ENCODE measurements at places on chromosomes 13 and 19.

DNA sequence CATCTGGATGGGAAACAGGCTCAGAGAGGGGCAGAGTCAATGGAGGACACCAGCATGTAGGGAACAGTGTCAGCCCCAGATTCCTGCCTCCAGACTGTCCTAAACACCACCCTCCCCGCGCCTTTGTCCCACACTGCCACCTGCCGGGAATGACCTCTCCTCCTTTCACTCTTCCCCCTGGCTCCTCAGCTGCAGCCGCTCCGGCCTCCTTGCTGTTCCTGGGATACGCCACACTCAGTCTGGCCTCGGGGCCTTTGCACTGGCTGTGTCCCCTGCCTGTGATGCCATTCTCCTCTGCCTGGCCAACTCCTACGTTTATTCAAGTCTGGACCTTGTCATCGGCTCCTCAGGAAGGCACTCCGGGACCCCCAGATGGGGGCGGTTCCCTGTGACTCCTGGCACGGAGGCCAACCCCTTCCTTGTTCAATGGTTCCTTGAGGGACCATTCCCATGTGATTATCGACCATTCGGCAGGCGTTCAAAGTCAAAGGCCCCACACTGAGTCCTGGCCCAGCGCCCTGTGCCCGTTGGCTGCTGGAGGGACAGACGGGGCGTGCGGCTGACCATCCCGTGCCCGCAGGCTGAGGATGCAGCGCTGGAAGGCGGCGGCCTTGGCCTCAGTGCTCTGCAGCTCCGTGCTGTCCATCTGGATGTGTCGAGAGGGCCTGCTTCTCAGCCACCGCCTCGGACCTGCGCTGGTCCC, 15.8 kb downstream of the FUT6 start:
- DNase-seq, result no peak

DNA sequence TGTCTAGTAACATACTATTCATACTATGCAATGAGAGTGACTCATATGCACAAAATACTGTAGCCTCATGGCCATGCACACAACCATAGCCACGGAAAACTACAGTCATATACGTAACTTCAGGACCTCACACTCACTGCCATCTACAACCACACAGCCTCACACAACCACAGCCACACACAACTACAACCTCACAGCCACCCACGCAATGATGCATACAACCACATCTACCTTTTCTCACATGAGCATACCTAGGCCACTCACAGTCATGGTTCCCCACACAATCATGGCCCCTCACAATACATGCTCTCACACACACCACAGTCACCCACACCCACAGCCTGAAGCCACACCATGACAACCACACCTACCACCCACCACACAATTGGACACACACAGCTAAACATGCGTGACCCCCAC, 8.7 kb upstream of the TNFSF14 start:
- DNase-seq, result no peak

GRCh38 chr13:76213423-76213904, 577.3 kb downstream of the LMO7 start:
- no peak for DNase-seq

- no peak for DNase-seq
These were observed 6.2 kb upstream of the PGLS start for GRCh38 chr19:17505223-17505622.

DNA sequence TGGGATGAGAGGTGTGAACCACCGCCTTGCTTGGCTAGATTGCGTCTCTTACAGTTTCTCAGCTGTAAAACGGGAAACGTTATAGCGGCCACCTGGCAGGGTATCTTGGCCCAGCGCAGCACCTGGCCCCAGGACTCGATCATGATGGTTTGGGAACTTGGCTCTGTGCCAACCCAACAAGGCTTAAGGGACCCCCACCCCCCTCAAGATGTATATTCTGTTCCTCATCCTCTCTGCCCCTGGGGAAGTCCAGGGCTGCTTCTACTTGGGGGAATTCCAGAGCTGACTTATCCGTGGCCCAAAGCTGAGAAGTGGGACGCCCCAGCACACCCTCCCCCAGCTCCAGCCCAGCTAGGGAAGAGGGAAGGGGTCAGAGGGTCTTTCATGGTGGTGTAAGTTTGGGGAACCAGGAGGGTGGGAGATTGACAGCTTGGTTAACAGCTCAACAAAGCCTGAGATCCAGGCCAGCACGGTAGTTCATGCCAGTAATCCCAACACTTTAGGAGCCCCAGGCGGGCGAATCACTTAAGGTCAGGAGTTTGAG, 695 bp downstream of the ICAM1 start:
- DNase-seq, result no peak

DNA sequence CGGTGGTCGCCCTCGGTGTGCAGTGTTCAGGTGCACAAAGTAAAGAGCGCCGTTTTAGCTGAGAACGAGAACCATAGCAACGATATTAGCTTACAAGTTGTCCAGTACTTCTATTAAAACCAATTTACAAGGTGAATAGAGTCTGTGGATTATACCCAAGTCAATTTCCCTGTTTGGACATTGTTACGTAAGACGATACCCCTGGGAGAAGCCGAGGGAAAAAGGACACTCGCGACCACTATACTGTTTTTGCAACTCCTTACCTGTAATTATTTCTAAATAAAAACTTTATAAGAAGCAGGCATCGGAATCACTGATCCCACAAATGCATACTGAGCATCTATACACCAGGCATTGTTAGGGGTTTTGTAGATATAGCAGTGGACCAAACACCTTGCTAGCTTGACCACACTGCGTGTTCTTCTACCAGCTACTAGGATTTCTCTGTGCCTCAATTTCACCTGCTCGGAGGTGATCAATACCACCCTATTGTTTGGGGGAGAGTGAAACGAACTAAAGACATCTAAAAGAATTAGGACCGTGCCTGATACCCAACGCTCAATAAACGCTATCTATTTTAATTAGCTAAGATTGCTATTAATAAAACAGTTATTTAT, 488 bp upstream of the EEF2 start:
- no peak for DNase-seq

All from cerebellar nuclear complex (tissue), 1 donor.